ENCODE measurements at places on chromosomes 2 and 18.

GRCh38 chr18:26931659-26932058 lies 66.2 kb upstream of the AQP4 start:
- no peak for DNase-seq

GRCh38 chr2:137797641-137798040 lies 166.6 kb upstream of the HNMT start:
- DNase-seq = peak; percentile 59

DNA sequence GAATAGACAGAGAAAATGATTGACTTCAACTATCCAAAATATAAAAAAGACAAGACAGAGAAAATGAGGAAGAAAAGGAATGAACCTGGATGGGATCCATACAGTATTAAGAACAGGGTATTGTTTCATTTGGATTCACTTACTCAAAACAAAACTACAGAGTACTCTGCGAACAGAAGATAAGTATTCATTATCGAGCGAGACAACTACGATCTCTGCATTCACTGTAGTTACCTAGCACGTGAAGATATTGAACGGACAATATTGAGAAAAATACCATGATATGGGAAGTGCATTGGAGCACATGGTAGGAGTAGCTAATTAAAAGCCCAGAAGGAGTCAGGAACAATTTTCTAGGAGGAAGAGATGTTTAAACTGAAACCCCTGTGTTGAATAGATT lies 1.0 kb upstream of the ORC2 start:
- peak; percentile 72 for DNase-seq

GRCh38 chr2:65666156-65666725 lies 233.8 kb upstream of the SPRED2 start:
- peak; percentile 5 for DNase-seq

DNA sequence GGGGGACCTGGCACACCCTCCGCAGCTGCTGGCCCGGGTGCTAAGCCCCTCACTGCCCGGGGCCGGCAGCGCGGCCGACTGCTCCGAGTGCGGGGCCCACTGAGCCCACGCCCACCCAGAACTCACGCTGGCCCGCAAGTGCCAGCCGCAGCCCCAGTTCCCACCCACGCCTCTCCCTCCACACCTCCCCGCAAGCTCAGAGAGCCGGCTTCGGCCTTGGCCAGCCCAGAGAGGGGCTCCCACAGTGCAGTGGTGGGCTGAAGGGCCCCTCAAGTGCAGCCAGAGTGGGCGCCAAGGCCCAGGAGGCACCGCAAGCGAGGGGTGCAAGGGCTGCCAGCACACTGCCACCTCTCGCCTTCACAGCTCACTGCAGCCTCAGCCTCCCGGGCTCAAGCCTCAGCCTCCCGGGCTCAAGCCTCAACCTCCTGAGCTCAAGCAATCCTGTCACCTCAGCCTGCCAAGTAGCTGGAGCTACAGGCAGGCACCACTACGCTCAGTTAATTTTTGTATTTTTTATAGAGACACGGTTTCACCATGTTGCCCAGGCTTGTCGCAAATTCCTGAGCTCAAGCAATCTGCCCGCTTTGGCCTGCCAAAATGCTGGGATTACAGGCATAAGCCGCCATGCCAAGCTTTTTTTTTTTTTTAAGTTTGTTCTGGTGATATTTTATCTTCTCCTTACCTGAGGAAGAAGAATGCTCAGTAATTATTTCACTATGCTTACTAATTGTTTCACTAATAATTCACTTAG lies 71.7 kb upstream of the CDCA7 start:
- no peak for DNase-seq

DNA sequence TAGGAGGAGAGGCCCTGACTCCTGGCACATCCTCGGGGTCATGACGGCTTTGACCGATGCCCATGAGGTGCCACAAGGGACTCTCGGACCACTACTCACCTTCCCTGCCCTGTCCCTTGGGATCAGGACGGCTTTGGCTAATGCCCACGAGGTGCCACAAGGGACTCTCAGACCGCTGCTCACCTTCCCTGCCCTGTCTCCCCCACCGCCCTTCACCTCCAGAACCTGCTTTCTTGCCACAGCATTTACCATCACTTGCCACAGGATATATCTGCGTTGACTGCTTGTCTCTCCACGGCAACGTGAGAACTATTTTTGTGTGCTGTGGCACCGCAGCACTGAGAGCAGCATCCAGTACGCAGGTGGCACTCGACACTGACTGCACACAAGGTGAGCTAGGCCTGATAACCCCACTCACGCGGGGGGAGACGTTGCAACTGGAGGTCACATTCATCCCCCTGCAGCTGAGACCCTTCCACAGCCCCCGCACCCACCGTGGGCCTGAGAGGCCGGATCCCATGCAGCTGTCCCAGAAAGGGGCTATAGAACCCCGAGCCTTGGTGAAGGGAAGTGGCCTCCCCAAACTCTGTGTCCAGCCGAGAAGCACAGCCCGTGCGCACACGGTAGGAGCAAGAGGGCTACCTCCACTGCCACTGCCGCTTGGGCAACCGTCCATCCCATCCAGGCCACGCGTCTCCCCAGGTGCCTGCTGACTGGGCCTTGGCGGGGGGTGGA lies 47.5 kb downstream of the ANO7 start:
- DNase-seq = no peak

- DNase-seq = no peak
Observed at GRCh38 chr2:190867212-190867611, 13.4 kb upstream of the GLS start.

GRCh38 chr2:58640042-58640441 lies 398.9 kb upstream of the FANCL start:
- DNase-seq = no peak

DNA sequence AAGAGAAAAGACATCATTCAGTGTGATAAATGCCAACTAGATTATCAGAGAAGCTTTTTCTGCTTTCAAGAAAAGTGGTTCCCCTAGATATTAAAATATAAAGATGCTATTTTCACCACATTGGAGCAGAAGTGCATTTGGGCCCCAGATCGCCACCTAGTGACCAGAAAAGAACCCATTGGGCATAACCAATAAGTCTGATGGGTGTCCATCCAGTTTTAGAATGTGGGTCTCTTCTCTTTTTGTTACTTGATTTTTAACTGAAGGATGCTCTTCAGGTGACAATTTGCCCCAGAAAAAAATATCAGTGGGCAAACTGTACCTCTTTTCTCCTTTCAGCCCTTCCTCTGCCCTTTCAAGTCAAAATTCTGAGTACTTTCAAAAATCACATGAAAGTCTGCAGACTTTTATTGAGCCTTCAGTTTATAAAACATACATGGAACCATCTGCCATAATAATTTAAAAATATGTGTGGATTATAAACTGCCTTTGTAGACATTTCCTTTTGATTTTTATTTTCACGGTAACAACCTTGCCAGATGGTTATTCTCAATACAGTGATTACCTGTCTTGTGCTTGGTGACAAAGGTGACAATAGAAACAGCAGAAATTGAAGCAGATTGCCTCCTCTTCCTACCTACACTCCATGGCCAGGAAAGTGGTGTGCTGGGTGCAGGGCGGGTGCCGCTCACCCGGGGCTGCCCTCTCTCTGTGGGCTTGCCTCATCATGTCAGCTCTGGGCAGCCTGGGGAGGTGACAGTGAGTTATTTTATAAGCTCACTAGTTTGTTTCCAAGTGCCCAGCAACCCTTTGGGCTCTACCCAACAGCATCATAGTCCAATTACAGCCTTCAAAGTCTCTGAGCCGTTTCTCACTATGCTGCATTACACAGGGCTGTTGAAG lies 124.5 kb downstream of the DCDC2C start:
- peak; percentile 55 for DNase-seq

GRCh38 chr2:10599921-10600320 lies 89.9 kb downstream of the NOL10 start:
- DNase-seq = no peak

DNA sequence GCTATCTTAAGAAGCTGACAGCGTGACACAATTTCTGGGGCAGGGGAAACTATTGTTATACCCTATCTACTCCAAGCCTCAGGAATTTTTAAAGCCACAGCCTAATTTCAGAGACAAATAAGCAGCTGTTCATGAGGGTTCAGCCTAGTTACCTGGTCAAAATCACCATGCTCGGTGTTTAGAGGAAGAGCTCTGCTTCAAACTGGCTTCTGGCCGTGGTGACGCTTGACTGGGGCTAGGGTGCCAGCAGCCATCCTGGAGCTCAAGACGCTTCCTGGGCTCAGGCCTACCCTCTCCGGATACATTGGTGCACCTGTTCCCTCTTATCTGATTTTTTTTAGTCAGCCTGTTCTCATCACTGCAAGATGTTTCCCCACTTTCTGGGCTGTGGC lies 41.7 kb downstream of the FRZB start:
- no peak for DNase-seq

- DNase-seq = no peak
Observed at GRCh38 chr2:28486526-28486925, 9.3 kb upstream of the PLB1 start.

- no peak for DNase-seq
Observed at GRCh38 chr2:13597176-13597575, 880.4 kb downstream of the TRIB2 start.

- no peak for DNase-seq
Observed at GRCh38 chr2:60450488-60450887, 103.0 kb downstream of the BCL11A start.

- no peak for DNase-seq
Observed at GRCh38 chr2:42052702-42053481, 5.1 kb downstream of the PKDCC start.

- no peak for DNase-seq
Observed at GRCh38 chr2:171205551-171205950, 44.9 kb upstream of the TLK1 start.

DNA sequence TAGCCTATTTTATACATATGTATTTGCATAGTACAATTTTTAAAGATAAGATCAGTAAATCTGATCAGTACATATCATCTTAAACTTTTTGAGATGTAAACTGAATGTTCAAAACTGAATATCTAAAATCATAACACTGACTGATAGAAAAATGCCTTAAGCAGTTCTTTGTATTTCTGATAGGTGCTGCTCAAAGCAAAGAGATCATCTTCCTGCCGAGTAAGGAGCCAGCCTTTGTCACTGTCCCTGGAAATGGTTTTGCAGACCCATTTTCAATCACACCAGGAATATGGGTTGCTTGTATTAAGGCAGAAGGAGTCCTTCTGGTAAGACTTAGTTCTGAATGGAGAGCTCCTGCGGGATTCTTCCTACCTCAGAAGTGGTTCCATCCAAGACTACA lies 135.0 kb downstream of the LAMA3 start:
- no peak for DNase-seq

- peak; percentile 55 for DNase-seq
Observed at GRCh38 chr2:88016960-88017779, 823 bp upstream of the RNU2-63P start.

- no peak for DNase-seq
Observed at GRCh38 chr2:148896136-148896535, 21.1 kb downstream of the KIF5C start.

- DNase-seq = peak; percentile 8
Observed at GRCh38 chr2:57432528-57432927, 614.1 kb upstream of the VRK2 start.

DNA sequence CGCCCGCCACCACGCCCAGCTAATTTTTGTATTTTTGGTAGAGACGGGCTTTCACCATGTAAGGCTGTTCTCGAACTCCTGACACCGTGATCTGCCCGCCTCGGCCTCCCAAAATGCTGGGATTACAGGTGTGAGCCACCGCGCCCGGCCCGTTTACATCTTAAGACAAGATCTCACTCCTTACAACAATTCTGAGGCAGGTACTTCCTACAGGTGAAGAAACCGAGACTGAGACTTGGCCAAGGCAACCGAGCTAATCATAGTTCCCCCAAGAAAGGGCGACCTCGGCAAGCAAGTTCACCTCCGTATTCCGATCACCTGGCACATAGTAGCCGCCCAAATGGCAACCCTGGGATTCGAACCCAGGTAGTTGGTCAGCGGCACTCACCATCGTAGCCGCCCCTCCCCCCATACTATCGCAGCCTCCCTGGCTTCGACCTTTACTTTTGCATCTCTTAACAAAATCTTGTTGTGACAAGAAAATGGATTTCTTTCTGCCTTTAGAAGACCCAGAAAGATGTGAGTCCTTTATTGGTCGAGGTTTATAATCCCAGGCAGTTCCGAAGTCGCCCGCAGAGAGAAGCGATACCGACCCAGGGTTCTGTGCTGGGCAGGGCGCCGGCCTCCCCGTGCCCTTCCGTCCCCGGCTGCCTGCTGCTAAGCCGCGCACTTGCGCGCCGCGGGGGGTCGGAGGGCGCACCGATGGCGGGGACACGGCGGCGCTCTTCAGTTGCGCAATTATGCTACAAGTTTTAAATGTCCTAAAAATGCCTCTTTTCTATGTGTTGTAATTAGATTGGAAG lies 1.1 kb upstream of the FZD5 start:
- DNase-seq = no peak

- no peak for DNase-seq
Observed at GRCh38 chr2:80377071-80377470, 72.5 kb upstream of the LRRTM1 start.

DNA sequence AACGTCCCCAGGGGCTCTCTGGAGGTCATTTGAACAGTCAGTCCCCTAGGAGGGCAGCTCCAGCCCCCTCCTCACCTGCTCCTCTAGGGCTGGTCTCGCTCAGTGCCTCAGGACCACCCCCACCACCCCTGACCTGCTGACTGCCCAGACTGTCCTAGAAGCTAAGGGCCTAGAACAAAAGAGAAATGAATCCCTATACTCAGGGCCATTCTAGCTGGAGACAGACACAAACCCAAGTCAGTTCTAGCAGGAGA lies 83.0 kb downstream of the HS1BP3 start:
- DNase-seq = no peak

- DNase-seq = no peak
Observed at GRCh38 chr2:28490558-28490957, 5.3 kb upstream of the PLB1 start.

GRCh38 chr18:37717656-37718055 lies 152.1 kb upstream of the CELF4 start:
- no peak for DNase-seq

- no peak for DNase-seq
Observed at GRCh38 chr2:59866436-59866835, 687.0 kb downstream of the BCL11A start.

DNA sequence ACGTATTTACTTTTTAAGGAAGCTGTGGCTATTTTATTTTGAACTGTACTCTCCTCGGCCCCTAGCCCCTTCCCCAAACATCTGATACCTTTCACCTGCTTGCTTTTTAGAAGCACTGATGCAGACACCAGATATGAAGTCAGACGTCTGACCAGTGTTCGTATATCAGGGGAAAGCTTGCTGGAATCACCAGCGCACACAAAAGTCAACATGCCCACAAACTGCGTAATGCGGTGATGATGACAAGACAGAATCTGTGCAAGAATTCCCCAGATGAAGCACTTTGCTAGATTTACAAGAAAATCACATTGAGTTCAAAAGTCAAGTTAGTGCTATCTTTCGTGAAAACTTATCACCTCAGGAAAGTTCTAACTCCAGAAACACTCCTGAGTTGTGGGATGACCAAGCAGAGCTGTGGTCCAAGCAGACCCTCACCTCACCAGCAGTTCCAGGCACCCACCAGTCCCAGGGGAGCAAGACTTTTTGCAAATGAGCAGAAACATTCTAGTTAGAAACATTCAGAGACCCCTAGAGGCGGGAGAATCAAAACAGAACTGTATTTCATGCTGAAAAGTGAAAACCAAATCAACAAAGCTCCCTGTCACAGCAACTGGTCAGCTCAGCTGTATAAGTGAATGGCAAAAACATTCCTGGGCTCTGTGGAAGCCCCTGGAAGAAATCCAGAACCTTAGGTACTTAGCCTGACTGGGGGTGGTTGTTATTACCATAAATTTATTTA lies 55.7 kb downstream of the INO80C start:
- peak; percentile 5 for DNase-seq

- no peak for DNase-seq
Observed at GRCh38 chr2:196407675-196408264, 231.7 kb upstream of the CCDC150 start.

Measured in OCI-M1 (cell line).